ENCODE measurements at places on chromosomes 13 and 19.

- DNase-seq, result no peak
Observed at GRCh38 chr13:98224557-98224956, 47.5 kb upstream of the RNF113B start.

DNA sequence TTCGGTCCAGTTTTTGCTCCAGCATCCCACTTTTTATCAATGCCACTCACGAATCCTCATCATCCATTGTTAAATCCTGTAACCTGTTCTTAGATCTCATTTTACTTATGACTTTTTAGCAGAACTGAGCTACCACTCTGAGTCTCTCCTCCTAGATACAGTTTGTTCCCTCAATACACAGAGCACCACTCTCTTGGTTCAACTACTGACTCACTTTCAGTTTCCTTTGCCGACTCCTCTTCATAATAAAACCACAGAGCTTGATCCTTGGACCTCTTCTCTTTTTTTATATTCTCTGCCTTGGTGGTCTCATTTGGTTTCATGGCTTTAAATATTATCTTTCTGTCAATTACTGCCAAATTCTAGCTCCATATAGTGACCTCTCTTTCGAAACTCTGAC, 150.3 kb downstream of the SLITRK5 start:
- no peak for DNase-seq

DNA sequence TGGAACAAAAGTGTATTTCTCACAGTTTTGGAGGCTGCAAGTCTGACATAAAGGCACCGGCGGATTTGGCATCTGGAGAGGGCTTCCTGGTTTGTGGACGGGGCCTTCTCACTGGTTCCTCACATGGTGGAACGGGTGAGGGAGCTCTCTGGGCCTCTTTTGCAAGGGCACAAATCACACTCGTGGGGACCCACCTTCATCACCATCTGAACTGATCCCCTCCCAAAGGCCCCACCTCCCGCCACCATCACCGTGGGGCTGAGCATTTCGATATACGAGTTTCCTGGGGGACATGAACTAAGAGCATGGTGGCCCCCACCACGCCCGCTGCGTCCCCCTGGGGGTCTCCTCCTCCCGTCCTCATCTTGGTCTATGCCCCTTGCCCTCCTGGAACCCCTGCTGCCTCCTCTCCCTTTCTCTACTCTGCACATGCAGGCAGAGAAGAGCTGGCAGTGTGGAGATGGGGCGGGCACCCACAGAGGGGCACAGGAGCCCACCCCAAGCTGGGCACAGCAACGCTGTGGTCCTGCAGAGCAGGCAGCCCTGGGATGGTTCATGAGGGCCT, 20.8 kb upstream of the SPACA7 start:
- no peak for DNase-seq

GRCh38 chr19:3556978-3557460, 367 bp downstream of the MFSD12 start:
- no peak for DNase-seq

DNA sequence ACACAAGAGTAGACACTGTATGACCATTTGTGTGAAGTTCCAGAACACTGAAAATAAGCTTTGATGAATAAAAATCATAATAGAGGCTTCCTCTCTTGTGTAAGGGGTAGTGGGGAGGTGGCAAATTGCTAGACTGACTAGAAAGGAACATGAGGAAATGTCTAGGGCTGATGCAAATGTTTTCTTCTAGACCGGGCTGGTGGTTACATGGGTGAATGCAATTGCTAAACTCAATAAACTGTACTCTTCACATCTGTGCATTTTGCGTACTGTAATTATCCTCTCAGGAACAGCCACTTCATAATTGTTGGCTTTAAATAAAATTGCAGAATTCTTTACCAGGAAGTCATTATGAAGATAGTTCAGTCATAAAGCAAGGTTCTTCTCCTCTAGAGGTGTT, 5.2 kb upstream of the KBTBD7 start:
- DNase-seq, result no peak

GRCh38 chr19:899336-900042, 6.2 kb downstream of the RNU6-9 start:
- DNase-seq, result no peak

GRCh38 chr19:42419309-42419708, 7.9 kb downstream of the LIPE start:
- DNase-seq, result no peak

DNA sequence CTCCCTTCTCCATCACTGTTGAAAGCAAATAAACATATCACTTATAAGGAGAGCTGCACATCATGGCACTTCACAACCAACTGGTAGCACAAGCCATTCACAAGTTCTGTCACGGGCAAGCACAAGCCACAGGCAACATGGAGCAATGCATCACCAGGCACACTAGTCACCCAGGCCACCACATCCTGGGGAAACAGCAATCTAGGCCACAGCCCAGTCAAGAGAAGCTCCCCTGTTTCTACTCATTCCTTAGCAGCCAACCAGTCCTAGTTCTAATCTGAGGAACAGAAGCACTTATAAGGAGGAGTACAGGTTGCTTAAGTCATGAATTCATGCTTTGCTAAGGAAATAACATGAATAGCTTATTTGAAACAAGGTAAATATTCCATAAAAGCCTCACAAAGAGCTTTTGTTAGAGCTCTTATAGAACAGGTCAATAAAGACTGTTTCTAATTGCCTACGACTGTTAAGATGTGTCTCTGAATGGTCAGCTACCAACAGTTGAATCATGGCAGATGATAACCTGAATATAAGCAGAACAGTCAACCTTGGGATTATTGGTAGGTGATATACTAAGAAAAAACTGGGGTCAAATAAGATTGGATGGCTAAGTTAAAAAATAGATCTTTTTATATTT, 169.0 kb downstream of the TBC1D4 start:
- no peak for DNase-seq

All from NCI-H524 treated with DMSO at 0.1 percent for 48 hours (cell line).